ENCODE measurements at places on chromosomes 1 and 21.

GRCh38 chr1:56295949-56296929 lies 283.1 kb downstream of the PLPP3 start:
- DNase-seq = no peak

GRCh38 chr1:24696756-24697330 lies 48.4 kb upstream of the CLIC4 start:
- DNase-seq = no peak

DNA sequence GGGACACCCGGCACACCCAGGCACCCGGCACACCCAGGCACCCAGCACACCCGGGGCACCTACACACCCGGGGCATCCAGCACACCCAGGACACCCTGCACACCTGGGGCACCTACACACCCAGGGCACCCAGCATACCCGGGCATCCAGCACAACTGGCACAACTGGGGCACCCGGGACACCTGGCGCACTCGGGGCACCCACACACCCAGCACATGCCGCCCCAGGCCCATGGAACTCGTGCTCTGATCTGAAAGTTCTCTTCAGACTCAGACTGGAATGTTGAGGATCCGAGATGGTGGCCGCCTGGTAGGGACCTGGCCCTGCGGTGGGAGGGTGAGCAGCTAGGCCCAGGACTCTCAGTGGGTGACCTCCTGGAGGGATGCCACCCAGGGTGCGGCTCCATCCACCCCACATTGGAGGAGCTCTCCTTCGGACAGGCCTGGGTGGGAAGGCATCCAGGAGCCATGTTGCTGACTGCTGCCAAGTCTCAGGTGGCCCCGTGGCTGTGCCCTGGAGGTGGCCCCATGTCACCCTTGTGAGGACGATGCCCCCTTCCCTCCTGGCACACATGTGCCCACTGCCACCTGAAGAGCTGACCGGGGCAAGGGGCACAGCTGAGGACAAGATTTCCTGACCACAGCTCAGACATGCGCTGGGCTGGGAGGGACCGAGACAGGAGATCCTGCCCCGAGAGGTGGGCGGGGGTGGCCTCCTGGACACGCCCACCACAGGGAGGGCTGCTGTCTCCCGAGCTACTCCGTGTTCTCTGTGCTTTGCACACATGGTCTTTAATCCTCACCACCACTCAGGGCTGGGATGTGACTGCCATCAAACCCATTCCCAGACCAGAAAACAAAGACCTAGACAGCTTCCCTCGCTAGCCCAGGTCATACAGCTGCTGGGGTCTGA lies 37.0 kb downstream of the UBE2G2 start:
- no peak for DNase-seq

DNA sequence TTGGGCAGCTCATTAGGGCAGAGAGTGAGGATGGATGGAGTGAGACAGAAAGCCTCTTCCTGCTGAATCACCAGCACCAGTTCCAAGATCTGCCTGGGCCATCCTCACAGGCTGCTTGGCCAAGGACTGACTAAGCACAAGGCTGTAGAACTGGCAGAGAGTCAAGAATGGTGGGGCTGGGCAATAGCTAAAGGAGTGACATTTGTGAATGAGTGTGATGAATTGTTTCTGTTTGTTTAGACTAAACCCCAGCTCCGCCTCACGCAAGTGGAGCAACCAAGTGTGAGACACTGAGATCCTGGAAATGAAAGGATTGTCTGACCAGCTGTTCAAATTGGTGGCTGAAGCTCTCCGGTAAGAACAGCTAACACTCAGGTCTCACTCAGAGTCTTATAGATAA lies 38.6 kb downstream of the BRINP2 start:
- peak; percentile 99 for DNase-seq

DNA sequence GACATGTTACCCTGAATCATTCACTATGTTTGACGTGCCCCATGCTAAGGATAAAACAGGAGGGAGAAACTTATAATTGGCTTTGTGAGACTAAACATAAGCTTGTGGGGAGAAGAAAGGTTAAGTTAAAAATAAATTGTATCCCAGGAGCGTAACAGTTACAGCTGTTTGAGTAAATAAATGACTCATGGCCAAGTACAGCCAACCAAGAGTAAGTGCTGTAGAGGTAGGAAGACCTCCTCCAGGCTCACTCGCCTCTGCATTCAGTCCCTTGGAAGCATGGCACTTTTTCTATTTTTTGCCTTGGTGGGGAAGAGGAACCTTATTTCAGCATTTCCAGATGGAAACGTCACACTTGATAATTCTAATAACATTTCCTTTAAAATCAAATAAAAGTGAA lies 116.5 kb downstream of the ZP4 start:
- DNase-seq = no peak

DNA sequence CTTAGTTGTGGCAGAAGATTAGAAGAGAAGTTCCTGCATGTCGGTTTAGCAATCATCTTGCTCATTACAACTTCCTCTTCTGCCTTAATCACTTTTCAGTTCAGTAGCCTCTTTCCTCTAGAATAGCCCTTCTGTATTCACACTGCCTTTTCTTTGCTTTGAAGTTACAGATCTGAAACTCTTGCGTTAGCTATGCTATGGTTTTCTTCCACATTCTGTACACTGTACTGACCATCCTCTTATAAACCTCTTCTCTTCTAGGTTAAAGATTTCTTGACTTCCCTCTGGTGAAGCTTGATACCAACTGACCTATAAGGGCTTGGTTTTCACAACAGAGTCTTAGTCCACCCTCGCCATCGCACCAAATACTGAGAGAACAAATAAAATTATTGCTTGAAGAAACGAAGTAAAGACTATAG lies 35.0 kb downstream of the C21orf91 start:
- DNase-seq = no peak
